ENCODE measurements at places on chromosomes 4 and X. TPM values are rescaled to one million over a fixed set of nuclear protein-coding genes. Genes with fewer than 3 reads are reported as not detected.

Gene ERCC6L
- 0.94 TPM for polyA plus RNA-seq

DNA sequence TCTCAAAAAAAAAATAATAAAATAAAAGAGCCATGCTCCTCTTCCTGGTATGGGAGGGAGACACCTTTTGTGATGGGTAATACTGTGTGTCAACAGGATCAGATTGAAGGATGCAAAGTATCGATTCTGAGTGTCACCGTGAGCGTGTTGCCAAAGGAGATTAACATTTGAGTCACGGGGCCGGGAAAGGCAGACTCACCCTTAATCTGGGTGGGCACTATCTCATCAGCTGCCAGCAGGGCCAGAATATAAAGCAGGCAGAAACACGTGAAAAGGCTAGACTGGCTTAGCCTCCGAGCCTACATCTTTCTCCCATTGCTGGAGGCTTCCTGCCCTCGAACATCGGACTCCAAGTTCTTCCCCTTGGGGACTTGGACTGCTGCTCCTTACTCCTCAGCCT, 95.4 kb downstream of the SHOX start:
- no peak for DNase-seq

DNA sequence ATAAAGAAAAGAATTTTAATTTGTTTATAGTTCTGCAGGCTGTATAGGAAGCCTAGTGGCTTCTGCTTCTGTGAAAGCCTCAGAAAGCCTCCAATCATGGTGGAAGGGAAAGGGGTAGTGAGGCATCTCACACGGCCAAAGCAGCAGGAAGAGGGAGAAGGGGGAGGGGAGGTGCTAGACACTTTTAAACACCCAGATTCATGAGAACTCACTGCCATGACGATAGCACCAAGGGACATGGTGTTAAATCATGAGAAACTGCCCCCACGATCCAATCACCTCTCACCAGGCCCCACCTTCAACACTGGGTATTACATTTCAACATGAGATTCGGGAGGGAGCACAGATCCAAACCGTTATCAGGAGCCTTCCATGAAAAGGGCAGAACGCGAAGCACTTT, 18.1 kb downstream of the SMIM31 start:
- DNase-seq: no peak

Gene PRKG2
- 0.16 TPM for polyA plus RNA-seq

Gene ANOS1
- polyA plus RNA-seq: 0.74 TPM

- DNase-seq: no peak
Measured at GRCh38 chr4:18033111-18034085, 11.8 kb upstream of the LCORL start.

Gene ARSJ
- polyA plus RNA-seq: 18.4 TPM

DNA sequence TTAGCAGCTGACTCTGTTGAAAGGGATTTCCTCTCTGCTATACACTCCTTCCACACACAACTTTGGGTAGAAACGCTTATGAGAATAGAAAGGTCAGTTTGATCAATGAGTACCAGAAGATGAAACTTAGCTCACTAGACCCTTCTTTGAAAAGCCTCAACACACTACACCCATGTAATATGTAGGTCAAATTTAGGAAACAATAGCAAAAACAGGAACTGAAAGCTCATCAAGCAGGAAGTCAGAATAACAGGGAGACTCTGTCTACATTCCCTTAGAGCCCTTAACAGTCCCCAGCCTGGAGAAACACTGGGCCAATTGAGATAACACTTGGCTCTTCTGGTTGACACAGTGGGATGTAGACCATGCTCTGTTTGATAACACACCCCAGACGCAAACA, 30.7 kb downstream of the SRPX2 start:
- no peak for DNase-seq

Gene RAB40A
- polyA plus RNA-seq: 0.56 TPM

GRCh38 chr4:126748736-126749135, 884.0 kb upstream of the INTU start:
- no peak for DNase-seq

Gene IQCM
- polyA plus RNA-seq: 0.10 TPM
